ENCODE measurements at places on chromosomes 1 and 21.

GRCh38 chr1:233641029-233641428 lies 27.1 kb downstream of the KCNK1 start:
- no peak for DNase-seq

DNA sequence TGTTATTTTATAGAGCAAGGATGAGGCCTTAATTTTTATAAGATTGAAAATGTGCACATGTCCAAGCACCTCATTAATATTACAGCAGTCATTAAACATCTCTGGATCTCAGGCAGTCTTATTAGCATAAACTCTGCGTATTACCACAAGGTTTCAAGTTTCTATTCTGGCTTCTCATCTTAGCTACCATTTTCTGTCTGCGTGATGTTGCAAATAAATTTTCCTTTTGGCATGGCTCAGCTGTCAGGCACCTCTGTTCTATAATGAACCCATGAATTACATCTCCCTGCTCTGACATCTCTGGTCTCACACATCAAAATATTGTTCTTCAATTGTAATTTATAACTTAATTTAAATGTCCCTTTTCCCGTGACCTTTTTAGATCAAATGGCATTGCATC lies 156.5 kb downstream of the SLC45A1 start:
- no peak for DNase-seq

DNA sequence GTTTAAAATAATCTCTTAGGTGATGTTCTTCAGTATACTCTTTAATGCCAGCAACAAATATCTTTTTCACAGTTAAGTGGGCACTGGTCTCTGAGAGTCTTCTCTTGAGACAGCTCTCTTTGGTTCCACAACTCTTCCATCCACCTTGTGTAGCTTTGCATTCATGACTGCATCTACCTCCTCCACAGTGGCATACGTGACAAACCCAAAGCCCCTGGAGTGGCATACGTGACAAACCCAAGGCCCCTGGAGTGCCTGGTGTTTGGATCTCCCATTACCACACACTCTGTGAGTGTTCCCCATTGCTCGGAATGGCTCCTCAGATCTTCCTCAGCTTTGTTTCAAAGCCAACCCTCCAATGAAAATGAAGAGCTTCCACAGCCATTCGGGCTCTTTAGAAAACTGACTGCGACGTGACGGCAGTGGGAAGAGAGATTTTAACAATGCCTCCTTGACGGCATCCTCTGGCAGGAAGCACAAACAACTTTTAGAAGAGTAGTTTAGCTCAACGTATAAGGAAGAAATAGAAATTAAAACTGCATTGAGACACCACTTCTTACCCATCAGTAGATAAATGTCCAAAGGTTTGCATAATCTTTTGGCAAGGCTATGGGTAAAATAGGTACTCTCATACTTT lies 45.8 kb downstream of the SLC30A7 start:
- no peak for DNase-seq

DNA sequence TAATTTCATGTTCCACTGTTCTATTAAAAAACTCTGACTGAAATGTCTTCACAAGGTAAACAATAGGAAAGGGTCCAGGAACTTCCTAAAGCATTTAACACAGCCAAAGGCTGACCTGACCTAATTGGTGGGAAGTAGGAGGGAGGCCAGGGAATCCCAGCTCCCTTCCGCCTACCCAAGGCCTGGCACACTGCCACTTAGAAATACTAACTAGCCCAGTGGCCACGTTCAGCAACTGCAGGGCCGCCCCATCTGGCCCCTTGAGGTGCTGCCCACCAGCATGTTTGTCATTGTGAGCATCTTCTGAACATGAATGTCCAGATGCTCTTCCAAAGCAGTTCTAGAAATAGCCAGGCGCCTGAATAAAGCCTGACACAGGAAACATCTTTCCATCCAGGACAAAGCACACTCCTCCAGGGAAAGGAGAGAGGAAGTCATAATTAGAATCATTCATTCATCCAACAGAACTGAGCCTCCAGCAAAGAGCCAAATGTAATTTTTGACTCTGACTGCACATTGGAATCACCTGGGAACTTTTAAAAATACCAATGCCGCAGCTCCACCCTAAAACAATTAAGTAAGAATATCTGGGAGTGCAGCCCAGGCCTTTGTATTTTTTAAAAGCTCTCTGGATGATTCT lies 44.6 kb upstream of the BCL9 start:
- DNase-seq = no peak

DNA sequence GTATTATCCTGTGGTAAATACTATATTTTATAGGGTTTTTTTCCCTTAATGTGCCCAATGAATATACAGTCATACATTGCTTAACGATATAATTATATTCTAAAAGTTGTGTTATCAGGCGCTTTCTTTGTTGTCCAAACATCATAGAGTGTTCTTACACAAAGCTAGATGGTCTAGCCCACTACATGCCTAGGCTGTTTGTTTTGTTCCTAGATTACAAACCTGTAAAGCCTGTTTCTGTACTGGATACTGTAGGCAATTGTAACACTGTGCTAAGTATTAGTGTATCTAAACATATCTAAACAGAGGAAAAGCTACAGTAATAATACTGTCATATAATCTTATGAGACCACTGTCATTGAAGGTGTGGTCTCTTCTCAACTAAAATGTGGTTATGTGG lies 242.6 kb upstream of the C1orf105 start:
- DNase-seq = no peak

GRCh38 chr21:33202464-33203363 lies 27.0 kb upstream of the IFNAR2 start:
- DNase-seq = no peak

- no peak for DNase-seq
Measured at GRCh38 chr1:36307601-36308330, 1.6 kb downstream of the SH3D21 start.

DNA sequence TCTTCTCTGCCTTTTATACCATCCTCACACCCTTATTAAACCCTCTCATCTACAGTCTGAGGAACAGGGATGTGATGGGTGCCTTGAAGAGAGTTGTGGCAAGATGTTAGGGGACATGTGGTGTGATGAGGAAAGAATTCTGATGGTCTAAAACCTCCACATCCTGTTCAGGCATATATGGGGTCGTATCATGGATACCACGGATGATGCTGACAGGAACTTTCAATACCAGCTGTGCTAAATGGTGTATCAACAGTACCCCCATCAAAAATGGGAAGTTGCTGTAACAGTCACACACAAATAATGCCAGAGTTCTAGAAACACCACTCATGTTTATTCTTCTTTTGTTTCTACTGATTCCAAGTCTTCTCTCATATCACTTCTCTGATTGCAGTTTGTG lies 12.9 kb downstream of the OR2T6 start:
- DNase-seq = no peak

DNA sequence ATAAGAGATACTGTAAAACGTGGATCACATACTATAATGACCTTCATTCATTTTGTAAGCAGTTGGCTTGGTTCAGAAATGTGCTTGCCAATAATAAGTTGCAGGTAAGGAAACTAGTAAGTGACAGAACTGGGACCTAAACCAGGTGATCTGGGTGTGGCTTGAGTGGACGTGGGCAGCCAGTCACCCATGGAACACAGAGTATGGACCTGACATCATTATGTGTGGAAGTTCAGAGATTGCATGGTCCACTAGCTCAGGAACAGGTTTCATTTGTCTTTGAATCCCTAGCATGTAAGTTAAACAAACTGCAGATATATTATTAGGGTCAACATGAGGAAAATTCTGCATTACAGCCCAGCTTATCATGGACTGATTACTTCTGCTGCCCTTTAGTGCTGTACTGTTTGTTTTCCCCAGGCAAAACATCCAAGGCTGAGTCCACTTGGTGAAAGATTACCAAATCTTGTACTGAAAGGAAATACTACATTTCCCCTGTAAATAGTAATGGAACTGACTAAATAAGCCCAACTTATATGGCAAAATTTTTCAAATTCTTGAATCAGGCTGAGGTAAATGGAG lies 327.3 kb upstream of the SGIP1 start:
- no peak for DNase-seq

- peak; percentile 78 for DNase-seq
Measured at GRCh38 chr1:148318123-148318903, 164.8 kb downstream of the PPIAL4G start.

DNA sequence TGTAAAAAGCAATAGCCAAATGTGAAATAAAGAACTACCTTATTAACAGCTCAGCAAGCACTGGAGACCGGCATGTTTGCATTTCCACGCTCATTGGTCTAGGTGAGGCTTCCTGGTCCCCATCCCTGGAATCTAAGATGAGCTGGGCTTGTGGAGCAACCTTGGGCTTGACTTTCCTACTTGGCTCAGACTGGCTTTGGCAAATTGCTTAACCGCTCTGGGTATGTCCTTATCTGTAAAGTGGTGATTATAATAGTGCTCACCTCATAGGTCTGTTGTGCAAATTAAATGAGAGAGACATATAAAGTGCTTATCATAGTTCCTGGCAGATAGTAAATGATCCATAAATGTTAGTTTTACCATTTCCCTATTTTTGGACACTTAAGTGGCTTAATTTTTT lies 49.4 kb upstream of the CACNA1E start:
- no peak for DNase-seq

DNA sequence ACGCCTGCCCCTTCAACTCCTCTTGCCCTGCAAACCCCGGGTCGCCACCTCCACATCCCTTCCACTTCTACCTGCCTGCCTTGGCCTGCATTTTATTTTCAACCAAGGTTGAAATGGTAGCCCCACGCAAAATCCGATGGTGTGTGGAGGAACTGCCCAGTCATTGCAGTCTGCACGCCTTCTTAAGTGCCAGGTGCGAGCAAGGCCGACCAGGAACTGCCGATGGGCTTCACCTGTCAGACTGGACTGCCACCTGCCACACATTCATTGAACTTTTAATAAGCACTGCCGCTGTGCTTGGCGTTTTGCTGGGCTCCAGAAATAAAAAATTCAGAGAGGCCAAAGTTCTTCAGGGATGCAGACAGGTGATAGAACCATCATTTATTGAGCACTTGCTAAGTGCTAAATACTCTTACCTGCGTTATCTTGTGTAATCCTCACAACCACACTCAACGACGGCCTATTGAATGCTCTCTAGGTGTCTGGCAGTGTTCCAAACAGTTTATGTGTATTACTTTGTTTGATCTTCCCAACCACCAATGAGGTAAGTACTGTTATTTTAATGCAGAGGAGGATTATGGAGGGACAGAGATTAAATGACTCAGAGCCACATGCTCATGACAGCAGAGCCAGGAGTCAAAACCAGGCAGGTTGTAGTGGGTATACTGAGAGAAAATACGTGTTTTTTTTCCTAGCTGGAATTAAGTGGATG lies 36.2 kb downstream of the CACHD1 start:
- DNase-seq = peak; percentile 31

DNA sequence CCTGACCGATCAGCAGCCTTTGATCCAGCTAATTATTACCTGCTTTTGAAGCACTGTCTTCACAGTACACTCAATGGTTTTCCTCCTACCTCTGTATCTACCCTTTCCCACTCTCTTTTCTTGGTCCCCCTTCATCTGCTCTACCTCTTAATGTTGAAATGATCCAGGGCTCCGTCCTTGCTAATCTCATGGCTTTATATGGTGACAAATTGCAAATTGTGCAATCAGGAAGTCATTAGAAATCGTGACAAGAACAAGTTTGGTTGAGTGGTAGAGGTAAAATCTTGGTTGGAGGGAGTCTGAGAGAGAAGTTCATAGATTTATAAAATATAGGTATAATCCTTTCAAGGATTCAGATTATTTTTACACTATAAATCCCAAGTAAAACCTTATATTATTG lies 9.6 kb upstream of the CYB5R1 start:
- DNase-seq = no peak

GRCh38 chr1:244866355-244866754 lies 2.0 kb upstream of the HNRNPU start:
- DNase-seq = no peak

GRCh38 chr1:3359756-3360440 lies 94.6 kb upstream of the ARHGEF16 start:
- no peak for DNase-seq

DNA sequence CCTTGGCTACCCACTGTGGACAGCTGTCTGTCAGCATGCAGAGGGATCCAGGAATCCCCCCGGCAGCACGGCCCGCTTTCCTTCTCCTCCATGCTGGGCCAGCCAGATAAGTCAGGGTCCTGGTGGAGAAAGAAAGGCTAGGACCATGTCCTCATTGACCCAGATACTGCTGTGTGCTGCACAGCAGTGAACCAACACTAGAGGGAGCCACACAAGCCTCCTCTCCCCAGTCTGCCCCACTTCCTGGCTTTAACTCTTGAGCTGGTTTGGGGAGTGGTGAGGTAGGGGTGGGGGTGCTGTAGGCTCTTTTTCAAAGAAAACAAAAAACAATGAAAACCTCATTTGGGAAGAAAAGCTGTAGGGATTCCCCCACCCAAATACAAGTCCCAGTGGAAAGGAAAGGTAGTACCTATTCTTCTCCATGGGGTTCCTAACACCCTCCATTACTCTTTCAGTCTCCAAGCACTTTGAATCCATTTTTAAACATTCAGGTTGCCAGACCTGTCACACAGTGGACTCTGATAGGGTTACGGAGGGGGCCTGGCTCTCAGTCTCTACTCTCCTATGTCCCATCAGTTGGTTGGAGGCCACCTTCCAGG lies 84.9 kb upstream of the CD1D start:
- peak; percentile 19 for DNase-seq

DNA sequence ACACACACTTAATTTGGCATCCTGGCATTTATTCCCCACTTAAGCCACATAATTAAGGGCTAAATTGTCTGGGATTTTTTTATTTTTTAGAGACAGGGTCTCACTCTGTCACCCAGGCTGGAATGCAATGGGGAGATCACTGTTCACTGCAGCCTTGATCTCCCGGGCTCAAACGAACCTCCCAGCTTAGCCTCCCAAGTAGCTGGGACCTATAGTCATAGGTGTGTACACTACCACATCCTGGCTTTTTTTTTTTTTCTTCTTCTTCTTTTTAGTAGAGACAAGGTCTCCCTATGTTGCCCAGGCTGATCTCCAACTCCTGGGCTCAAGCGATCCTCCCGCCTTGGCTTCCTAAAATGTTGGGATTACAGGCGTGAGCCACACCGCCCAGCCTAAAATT lies 24.2 kb downstream of the ZZZ3 start:
- DNase-seq = no peak

DNA sequence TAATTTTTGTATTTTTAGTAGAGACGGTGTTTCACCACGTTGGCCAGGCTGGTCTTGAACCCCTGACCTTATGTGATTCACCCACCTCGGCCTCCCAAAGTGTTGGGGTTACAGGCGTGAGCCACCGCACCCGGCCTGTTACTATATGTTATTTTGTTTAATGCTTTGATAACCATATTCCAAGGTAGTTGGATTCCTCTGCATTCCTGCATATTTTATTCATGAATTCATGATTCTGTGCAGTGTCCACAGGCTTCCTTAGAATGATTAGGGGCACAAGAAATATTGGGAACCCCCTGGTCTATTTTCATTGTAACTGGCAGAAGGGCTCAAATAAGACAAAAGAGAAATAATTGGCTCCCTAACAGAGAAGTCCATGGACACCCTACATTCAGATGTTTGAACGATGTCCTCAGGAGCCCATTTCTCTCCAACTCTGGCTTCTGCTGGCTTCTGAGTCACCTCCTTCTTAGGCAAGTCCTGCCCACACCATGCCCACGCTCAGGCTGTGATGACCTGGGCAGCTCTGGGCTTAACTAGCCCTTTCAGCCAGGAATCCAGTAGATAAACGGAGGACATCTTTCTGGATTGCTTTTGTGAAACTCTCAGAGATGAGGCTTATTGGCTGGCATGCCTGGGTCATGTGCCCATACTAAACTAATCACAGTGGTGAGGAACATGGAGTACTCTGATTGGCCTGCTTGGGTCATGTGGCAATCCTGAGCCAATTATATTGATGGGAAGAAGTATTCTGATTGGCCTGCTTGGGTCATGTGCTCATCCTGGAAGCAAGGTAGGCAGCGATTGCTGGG lies 32.6 kb downstream of the TNFRSF8 start:
- no peak for DNase-seq

GRCh38 chr1:151255381-151255780 lies 847 bp downstream of the PSMD4 start:
- DNase-seq = no peak
